ENCODE measurements at places on chromosomes 3 and 15.

DNA sequence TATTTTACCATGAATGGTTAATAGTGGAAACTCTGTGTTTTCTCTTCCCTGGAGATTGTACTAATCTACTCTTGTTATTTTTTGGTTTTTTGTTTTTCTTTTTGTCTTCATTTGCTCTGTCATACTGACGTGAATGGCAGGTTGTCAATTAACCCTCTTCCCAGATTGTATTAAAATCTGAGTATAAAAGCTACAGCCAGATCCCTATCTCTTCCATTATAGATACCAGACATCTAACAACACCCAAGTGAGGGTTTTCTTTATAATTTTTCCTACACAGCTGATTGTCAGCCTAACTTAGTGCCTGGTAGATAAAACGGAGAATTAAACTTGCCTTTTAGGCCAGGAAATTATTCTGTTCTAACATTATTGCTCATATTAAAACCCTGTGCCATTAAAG is 162.6 kb downstream of the IL5RA start:
- no peak for DNase-seq

- DNase-seq, result no peak
Measured at GRCh38 chr3:32097768-32098167, 8.7 kb upstream of the GPD1L start.

- DNase-seq, result no peak
Measured at GRCh38 chr3:73509066-73509465, 115.7 kb downstream of the PDZRN3 start.

- no peak for DNase-seq
Measured at GRCh38 chr3:30421266-30421665, 185.1 kb upstream of the TGFBR2 start.

DNA sequence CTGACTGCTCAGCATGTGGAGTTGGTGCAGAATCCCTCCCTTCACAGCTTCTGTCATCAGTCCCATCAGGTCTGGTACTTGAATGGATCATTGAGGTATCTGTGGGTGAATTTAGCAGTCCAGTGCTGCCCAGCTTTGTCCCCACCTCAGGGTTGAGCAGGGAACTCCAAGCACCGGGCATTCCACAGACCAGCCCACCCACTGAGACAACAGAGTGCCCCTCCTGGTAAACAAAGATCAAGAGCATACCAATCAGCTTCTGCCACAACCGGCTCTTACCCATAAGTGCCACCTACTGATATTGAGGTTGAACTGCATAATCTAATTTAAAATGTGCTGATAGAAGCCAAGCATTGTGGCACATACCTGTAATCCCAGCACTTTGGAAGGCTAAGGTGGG is 57.1 kb upstream of the FXR1 start:
- no peak for DNase-seq

DNA sequence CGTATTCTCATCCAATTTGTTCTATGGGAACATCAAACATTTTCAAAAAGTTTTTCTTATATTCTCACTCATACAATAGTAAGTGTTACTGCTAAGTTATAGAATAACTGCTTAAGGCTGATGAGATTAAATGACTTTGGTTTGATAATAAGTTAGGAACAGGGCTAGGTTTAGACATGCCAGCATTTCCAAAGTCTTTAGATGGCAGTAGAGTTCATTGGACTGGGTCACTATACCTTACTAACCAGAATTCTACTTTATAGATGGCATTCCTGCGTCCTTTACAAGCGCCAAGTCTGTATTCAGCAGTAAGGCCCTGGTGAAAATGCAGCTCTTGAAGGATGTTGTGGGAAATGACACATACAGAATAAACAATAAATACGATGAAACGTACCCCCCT is 21.7 kb downstream of the PLAAT1 start:
- no peak for DNase-seq

DNA sequence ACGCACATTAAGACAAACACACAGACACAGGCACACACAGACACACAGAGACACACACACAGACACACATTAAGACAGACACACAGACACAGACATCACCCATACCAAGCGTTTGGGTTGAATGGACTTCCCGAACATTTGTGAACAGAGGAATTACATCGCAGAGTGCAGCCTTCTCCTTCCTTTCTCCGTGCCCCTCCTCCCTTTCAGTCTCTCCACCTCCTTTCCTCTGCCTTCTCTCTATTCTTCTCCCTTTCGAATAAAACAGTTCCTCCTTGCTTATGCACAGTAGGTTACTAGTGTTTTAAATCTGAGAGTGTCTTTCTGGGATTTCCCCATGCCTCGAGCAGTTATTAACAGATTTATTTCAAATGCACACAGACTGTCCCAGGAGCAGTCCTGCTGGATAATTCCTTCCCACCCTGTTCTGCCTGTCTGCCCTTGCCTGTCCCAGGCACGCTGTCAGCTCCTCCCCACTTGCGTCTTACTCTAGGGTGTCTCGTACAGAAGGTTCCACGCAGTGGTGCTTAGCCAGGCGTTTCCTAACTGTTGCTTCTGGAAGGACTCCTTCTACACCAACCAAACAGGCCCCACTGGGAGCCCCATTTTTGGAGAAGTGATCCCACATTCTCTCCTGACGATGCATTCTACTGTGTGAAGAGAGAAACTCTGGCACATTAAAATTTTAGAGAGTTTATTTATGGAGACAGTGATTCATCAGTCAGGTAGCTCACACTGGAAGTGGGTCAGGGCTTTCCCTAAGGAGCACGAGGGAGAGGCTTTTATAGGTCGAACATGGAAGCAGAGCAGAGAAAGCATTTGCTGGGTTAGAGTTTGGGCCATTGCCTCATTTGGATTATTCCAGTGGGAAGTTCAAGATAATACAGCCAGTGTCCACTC is 163.8 kb downstream of the SV2B start:
- DNase-seq, result no peak

- no peak for DNase-seq
Measured at GRCh38 chr3:126028096-126028495, 55.8 kb downstream of the SLC41A3 start.

DNA sequence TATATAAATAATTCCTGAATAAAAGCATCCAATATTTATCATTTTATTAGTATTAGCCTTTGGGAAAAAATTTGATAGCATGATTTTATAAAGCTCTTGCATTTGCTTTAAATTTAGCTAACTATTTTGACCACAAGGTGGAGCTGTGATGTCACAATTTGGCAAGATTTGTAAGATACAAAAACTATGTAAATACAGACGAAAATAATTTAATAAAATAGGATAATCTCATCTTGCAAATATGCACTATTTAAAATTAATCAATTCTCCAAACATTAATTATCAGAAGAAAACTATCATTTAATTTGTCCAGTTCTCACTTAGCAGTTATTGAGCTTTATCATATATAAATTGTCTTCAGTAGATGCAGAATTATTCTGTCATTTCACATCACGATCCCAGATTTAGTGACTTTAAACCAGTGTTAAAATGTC is 95.4 kb downstream of the PLOD2 start:
- DNase-seq, result peak; percentile 14

- no peak for DNase-seq
Measured at GRCh38 chr3:157135671-157136396, 24.1 kb downstream of the CCNL1 start.

DNA sequence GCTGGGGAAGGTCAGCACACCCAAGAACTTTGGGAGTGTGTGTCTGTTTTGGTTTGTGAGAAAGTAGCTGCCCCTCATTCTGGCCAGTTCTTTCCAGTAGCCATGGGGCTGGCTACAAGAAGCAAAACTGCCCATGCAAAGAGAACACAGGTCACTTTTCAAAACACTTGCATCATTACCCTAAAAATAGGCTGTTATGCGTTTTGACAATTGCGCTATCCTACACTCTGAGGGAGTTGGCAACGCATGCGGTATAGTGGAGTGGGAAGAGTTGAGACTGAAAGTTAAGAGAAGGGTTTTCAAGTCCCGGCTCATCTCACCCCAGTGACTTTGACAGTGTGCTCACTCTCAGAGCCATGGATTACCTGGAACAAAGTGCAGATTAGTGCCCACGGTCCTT is 41.8 kb upstream of the MYZAP start:
- DNase-seq, result no peak

GRCh38 chr3:112761062-112761638 is 85.5 kb downstream of the CD200R1L start:
- DNase-seq, result no peak

GRCh38 chr3:20406611-20407011 is 220.6 kb upstream of the SGO1 start:
- DNase-seq, result no peak

DNA sequence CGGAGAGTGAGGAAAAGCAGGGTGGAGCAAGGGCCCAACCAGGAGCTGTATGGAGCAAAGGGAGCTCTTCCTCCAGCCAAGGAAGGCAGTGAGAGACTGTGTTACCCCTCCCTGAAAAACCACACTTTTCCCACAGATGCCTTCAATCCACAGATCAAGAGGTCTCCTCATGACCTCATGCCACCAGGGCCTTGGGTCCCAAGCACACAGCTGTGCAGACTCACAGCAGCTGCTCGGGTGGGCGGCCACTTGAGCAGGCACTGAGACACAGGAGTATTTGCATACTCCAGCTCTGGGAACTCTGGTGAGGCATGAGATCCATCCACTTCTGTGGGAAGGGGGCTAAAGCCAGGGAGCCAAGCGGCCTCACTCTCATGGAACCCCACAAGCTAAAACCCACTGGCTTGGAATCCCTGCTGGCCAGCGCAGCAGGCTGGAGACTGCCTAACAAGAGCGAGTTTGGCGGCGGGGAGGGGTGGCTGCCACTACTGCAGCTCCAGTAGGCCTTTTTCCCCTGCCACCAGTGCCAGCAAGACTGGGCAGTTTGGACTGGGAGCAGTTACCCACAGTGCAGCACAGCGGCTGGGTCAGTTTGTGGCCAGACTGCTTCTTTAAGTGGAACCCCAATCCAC is 880.6 kb upstream of the ARPP21 start:
- DNase-seq, result no peak

DNA sequence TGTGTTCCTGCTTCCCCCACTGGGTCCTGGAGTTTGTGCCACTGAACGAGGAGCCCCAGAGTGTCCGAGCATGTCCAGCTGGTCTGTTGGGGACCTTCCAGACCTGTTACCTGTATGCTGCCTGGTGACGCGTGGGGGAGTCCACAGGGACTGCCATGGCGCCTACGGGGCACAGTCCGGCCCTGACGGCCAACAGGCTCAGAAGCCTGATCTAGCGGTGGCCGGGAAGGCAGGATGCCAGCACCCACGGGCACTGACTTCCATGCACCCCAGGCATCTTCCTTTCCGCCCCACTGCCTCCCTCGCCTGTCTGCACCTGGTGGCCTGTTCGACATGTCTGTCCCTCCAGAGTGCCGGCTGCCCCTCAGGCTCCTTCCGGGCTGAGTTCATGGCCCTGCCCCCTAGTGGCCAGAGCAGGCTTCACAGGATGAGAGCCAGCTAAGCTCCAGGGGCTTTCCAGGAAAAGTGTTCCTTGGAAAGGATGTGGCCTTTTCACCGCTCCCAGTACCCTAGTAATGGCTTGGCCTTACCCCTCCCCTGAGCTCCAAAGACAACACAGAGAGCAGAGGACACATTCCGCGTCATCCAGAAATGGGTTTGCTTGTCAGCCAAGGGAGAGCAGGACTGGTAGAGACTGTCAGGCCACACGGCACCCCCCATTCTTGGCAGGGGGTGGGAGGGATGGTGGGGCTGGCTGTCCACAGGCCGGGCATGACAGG is 35.7 kb downstream of the NGRN start:
- DNase-seq, result peak; percentile 26

All from NCI-H2227 treated with DMSO at 0.1 percent for 48 hours (cell line).